ENCODE measurements at places on chromosomes 5 and 9. TPM values are rescaled to one million over a fixed set of nuclear protein-coding genes. Genes with fewer than 3 reads are reported as not detected.
A peak's percentile ranks its signal among the peaks of the same experiment; 100 is the strongest.

Gene TRPM6
- 0.17 TPM for total RNA-seq

Gene ZFP37
- 1.8 TPM for total RNA-seq

Gene IL31RA
- not detected for total RNA-seq

Gene GDA
- not detected for total RNA-seq

Gene NACC2
- 4.8 TPM for total RNA-seq

Gene KDM4C
- total RNA-seq: 99.0 TPM

Gene ARHGEF28
- total RNA-seq: not detected

Gene LPCAT1
- 34.7 TPM for total RNA-seq

Gene IL33
- total RNA-seq: not detected

DNA sequence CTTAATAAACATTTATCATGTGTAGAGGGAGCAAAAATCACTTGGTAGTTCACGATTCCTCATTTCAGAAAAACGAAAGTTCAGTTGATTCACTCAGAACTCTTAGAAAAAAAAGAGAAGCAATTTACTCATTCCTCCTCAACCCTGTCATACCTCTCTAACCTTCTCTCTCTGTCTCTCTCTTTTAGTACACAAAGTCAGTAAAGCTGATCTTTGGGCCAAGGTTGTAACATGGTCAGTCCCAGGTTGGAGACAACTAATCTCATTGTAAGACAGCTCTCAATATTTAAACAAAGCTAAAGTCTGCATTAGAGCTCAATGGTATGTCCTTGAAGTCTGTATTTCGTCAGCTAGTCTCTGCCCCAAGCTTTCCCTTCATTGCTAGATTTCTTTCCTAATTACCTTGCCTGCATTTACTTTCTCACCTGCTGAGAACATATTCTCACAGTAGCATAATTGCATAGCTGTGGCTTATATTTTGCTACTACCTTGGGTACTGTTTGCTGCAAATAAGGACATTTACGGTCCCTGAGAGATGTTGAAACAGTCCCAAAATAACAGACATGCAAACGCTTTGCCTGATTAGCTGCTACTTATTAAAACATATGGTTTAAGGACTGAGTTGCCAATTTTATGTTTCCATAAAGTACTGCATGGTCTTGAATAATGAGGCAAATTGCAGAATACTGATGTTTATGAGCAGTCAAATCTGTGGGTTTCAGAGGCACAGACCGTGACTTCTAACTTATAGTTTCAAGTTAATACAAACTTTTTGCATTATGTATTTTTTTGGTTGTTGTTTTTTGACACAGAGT is 138.3 kb downstream of the GPBP1 start:
- peaks cover 12% of the 10 kb centered on the region for H3K27me3 ChIP-seq
- H3K36me3 ChIP-seq: no peaks in the 10 kb centered on the region
- H3K4me1 ChIP-seq: no peaks in the 10 kb centered on the region
- no peak for DNase-seq
- H3K27ac ChIP-seq: no peak overlapping the region

GRCh38 chr9:136977649-136978072 is 357 bp downstream of the PTGDS start:
- H3K4me1 ChIP-seq: peaks cover 28% of the 10 kb centered on the region
- no peak overlapping the region for H3K27ac ChIP-seq
- H3K27me3 ChIP-seq: no peaks in the 10 kb centered on the region
- no peak overlapping the region for H3K4me3 ChIP-seq
- DNase-seq: no peak

GRCh38 chr5:131991593-131992324 is 19.7 kb downstream of the ACSL6 start:
- no peak for DNase-seq
- H3K36me3 ChIP-seq: no peaks in the 10 kb centered on the region
- no peak overlapping the region for H3K4me3 ChIP-seq
- no peak overlapping the region for H3K27ac ChIP-seq

GRCh38 chr5:73799401-73799972 is 173.5 kb downstream of the ARHGEF28 start:
- H3K27ac ChIP-seq: no peak overlapping the region
- no peak overlapping the region for H3K4me3 ChIP-seq
- no peaks in the 10 kb centered on the region for H3K4me1 ChIP-seq
- DNase-seq: no peak
- H3K27me3 ChIP-seq: no peaks in the 10 kb centered on the region

- no peak overlapping the region for H3K27ac ChIP-seq
- no peaks in the 10 kb centered on the region for H3K27me3 ChIP-seq
- no peaks in the 10 kb centered on the region for H3K4me1 ChIP-seq
These were observed 14.7 kb upstream of the IRX4 start for GRCh38 chr5:1897386-1897785.

- no peaks in the 10 kb centered on the region for H3K36me3 ChIP-seq
- no peaks in the 10 kb centered on the region for H3K4me1 ChIP-seq
- no peak overlapping the region for H3K4me3 ChIP-seq
- DNase-seq: no peak
- H3K27me3 ChIP-seq: no peaks in the 10 kb centered on the region
- H3K27ac ChIP-seq: no peak overlapping the region
These were observed 10.9 kb downstream of the DNLZ start for GRCh38 chr9:136352682-136353081.

- H3K27me3 ChIP-seq: no peaks in the 10 kb centered on the region
- no peak overlapping the region for H3K27ac ChIP-seq
- no peaks in the 10 kb centered on the region for H3K36me3 ChIP-seq
- DNase-seq: no peak
These were observed 353.7 kb upstream of the IRX2 start for GRCh38 chr5:3105172-3105571.

DNA sequence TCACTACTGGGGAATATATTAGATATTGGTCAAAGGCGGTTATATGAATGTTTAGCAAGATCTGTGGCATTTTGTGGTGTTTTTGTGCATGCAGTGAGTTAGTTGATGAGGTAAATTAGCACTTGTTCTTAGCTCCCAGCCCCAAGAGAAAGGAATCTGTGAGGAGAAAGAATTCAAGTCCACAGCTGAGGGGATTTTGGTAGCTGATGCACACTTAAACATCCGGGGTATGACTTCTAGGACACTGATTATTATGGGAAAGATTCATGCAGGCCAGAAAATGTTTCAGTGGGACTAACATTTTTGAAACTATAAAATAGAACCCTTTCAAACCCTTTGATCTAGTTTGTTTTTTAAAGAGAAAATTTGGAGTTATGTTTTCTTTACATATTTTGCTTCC is 118.2 kb upstream of the RPS23 start:
- no peak overlapping the region for H3K4me3 ChIP-seq
- H3K36me3 ChIP-seq: no peaks in the 10 kb centered on the region
- DNase-seq: no peak
- H3K4me1 ChIP-seq: no peaks in the 10 kb centered on the region

GRCh38 chr5:174427304-174427703 is 297.1 kb upstream of the MSX2 start:
- peaks cover 2% of the 10 kb centered on the region for H3K27me3 ChIP-seq
- no peaks in the 10 kb centered on the region for H3K36me3 ChIP-seq
- H3K4me3 ChIP-seq: no peak overlapping the region
- no peaks in the 10 kb centered on the region for H3K4me1 ChIP-seq
- no peak for DNase-seq
- H3K27ac ChIP-seq: no peak overlapping the region

GRCh38 chr5:123528065-123528464 is 16.1 kb downstream of the CSNK1G3 start:
- H3K27ac ChIP-seq: no peak overlapping the region
- H3K36me3 ChIP-seq: no peaks in the 10 kb centered on the region
- no peaks in the 10 kb centered on the region for H3K27me3 ChIP-seq

GRCh38 chr9:77271023-77271690 is 93.8 kb downstream of the VPS13A start:
- DNase-seq: no peak
- H3K4me1 ChIP-seq: no peaks in the 10 kb centered on the region
- H3K36me3 ChIP-seq: peaks cover 3% of the 10 kb centered on the region

- peaks cover 2% of the 10 kb centered on the region for H3K27me3 ChIP-seq
- no peak for DNase-seq
These were observed 31.9 kb downstream of the PALM2AKAP2 start for GRCh38 chr9:109811876-109812275.

DNA sequence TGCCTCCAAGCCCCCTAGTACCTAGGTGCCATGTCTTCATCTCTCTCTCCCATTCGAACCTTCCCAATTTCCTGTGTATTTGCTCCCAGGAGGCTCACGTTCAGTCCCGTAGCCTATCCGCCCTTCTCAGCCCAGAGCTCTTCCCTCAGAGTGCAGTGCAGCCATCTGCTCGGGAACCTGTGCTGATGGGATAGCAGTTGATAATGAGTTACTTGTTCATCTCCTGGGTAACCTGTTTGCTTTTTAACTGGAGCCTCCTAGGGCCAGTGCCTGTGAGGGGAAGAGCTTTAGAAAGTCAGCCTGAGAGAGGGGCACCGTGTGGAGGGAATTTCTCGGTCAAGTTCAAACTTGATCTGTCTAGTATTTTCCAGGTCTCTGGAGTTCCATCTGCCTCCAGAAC is 229.8 kb upstream of the IL12B start:
- no peak overlapping the region for H3K27ac ChIP-seq
- DNase-seq: no peak
- H3K36me3 ChIP-seq: no peaks in the 10 kb centered on the region
- no peaks in the 10 kb centered on the region for H3K27me3 ChIP-seq

DNA sequence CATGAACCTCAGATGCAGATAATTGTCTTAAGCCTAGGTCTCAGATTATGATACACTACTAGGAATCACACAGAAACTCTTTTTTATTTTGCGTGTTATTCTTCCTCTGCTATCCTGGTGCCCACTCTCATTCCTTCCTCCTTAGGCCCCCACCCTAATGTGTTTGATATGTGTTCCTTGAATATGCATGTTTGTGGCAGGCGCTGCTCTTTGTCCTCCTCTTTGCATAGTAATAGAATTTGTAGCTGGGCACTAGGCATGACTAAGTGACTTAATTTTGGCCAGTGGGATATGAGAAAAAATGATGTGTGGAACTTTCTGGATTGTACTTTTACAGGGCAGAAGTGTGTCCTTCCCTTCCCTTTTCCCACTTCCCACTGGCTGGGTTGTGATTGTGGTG is 345.1 kb downstream of the RAB3C start:
- H3K4me1 ChIP-seq: no peaks in the 10 kb centered on the region
- H3K27ac ChIP-seq: no peak overlapping the region
- H3K36me3 ChIP-seq: no peaks in the 10 kb centered on the region

GRCh38 chr5:22372376-22372775 is 480.8 kb downstream of the CDH12 start:
- H3K27ac ChIP-seq: no peak overlapping the region
- no peak for DNase-seq
- H3K4me1 ChIP-seq: no peaks in the 10 kb centered on the region
- H3K36me3 ChIP-seq: no peaks in the 10 kb centered on the region
- H3K4me3 ChIP-seq: no peak overlapping the region

DNA sequence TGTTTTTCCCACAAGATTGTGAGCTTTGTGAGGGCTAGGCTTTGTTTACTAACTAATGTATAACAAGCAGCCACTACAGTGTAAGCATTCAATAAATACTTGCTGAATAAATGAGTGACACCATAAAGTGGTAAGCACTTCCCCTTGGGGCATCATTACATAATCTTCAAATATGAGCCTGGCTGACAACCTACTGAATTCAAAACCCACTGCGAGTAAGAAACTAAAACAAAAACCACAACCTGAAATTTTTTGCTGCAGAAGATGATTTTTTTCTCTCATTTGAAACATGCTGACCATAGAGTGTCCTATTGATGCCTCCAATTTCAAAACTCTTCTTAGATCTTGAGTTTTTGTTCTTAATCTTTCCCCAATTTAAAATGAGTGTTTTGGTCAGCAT is 331.3 kb upstream of the CCNG1 start:
- no peaks in the 10 kb centered on the region for H3K4me1 ChIP-seq
- H3K27ac ChIP-seq: no peak overlapping the region
- H3K27me3 ChIP-seq: no peaks in the 10 kb centered on the region
- H3K36me3 ChIP-seq: no peaks in the 10 kb centered on the region

DNA sequence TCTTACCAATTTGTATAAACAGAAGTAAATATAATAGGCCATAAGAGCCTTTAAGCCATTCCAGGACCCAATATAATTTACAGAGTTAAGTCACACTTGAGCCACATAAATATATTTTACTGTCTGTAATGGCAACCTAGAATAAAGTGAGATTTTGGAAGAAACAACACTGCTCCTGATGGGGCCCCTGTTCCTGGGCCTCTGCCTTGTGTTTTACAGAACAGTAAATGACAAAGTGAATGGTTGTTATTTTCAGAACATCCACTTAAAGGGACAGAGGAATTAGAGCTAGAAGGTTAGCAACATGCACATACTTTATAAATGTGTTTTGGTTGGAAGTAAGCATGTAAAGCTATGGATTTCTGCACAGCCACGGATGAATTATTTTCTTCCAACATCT is 3.6 kb downstream of the PTGER4 start:
- peak overlapping the region; percentile 100 for H3K4me3 ChIP-seq
- H3K36me3 ChIP-seq: peaks cover 22% of the 10 kb centered on the region
- H3K27ac ChIP-seq: peak overlapping the region; percentile 90
- H3K27me3 ChIP-seq: no peaks in the 10 kb centered on the region
- DNase-seq: no peak
- H3K4me1 ChIP-seq: peaks cover 55% of the 10 kb centered on the region

DNA sequence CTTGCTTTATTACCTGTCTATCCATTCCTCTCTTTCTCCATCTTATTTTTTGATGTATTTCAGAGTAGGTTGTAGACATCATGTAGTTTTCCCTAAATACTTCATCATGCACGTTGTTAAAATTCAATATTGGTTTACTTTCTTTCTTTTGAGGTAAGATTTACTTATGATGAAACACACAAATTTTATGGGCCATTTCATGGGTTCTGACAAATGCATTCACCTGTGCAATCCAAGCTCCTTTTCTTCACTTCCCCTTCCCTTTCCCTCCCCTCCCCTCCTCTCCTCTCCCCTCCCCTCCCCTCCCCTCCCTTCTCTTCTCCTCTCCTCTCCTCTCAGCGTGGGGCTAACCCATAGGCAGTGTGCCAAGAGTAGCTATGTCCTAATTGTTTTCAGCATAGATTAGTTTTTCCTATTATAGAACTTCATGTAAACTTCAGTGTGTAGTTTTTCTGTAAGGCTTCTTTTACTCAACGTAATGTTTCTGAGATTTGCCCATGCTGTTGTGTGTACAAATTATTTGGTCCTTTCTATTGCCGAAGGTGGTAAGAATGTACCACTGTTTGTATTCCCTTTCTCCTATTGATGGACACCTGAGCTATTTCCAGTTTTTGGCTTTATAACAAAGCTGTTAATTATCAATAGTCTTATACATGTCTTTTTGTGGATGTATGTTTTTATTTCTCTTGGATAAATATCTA is 92.9 kb upstream of the CLINT1 start:
- peaks cover 3% of the 10 kb centered on the region for H3K27me3 ChIP-seq
- H3K4me1 ChIP-seq: no peaks in the 10 kb centered on the region
- no peaks in the 10 kb centered on the region for H3K36me3 ChIP-seq
